ENCODE measurements at places on chromosomes 12 and 14. TPM values are rescaled to one million over a fixed set of nuclear protein-coding genes. Genes with fewer than 3 reads are reported as not detected.

- DNase-seq, result no peak
Measured at GRCh38 chr12:24696800-24697199, 252.1 kb downstream of the BCAT1 start.

PAPOLA gene
- total RNA-seq, result 164 TPM

- DNase-seq, result no peak
Measured at GRCh38 chr12:114361545-114361944, 44.4 kb downstream of the TBX5 start.

TOMM20L gene
- total RNA-seq, result not detected

- no peak for DNase-seq
Measured at GRCh38 chr14:95313190-95313589, 6.5 kb downstream of the CLMN start.

DNA sequence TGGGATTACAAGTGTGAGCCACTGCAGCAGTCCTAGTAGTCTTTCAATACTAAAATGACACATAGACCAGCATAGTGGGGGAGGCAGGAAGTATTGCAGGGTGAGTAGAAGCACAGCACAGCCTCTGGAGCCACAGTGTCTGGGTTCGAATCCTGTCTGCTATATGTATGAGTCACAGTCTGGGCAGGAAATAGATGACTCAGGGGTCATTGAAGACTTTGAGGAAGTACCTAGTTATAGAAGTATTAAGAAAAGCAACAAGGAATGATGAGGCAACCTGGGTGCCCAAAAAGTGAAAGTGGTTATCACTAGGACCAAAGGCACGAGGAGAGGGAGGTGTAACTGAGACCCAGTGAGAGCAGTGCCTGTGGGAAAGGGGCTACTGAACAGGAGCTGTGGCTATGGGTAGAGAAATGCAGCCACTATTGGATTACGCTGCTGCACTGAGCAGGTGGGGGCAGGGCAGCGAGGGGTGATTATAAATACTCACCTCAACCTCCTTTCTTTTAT lies 124.0 kb downstream of the PDE3A start:
- DNase-seq, result peak; percentile 58

DNA sequence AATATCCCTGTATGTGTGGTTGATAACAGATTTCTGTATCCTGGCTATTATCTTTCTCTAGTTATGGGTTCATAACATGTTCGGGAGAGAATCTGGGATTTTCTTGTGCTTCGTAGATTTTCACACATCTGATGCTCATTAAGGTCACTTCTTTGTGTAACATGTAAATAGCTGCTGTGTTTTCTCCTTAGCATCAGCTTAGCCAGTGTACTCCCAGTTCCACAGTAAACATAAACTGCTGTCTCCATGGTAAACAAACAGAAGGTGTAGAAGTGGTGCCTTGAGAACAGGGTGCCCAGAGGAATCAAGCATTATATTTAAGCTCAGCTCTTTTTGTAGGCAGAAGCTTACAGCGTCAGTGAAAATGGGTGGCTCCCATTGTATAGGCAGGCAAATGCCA lies 88.0 kb downstream of the ANO6 start:
- DNase-seq, result no peak

DDX11 gene
- total RNA-seq, result 12.8 TPM

DNA sequence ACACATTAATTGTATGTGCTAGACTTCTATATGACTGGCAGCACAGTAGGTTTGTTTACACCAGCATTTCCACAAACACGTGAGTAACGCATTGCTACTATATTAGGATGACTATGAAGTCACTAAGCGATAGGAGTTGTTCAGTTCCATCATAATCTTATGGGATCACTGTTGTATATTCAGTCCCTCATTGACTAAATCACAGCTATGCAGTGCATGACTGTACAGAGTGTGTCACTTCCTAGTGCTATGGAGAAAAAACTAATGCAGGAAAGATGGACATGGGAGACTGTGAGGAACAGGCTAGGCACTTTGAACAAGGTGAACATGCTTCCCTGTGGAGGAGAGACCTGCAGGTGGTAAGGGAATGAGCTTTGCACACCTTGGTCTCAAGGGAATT lies 259.8 kb downstream of the NUAK1 start:
- no peak for DNase-seq

DNA sequence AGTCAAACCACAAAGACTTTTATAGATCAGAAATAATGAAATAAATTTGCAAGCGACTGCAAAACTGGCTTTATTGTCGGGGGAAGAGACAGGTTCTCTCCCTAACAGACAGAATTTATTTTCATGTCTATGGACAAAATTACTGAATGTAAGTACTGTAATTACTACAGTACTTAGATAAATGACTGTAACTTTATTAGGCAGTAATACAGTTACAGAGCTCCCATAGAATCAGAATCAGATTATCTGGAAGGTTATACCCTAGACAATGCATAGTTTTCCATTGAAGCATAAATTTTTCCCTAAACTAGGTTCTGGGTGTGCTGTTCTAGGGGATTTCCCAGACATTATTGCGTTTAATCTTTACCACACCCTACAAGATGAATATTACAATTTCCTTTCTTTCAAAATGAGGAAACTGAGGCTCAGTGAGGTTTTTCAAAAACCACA lies 114.2 kb downstream of the C12orf75 start:
- DNase-seq, result peak; percentile 60

DNA sequence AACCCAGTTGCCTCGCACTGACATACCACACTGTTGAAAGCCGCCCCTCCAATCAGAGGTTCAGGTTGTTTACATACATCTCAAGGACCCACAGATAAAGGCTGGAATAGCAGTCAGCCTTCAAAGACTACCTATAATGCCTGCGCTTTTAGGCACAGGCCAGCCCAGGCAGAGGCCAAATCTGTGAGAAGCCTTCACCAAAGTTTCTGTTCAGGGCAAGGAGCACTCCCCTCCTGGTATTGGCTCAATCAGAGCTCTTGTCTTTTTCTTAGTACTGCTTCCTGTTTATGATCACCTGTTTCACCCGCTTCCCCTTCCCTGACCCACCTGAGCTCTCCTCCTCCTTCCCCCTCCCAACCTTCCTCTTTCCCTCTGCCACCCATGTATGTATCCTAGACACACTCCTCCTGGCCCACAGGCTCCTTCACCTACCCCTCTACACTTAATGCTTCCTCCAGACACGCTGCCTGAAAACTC lies 34.8 kb downstream of the DUSP16 start:
- no peak for DNase-seq

DNA sequence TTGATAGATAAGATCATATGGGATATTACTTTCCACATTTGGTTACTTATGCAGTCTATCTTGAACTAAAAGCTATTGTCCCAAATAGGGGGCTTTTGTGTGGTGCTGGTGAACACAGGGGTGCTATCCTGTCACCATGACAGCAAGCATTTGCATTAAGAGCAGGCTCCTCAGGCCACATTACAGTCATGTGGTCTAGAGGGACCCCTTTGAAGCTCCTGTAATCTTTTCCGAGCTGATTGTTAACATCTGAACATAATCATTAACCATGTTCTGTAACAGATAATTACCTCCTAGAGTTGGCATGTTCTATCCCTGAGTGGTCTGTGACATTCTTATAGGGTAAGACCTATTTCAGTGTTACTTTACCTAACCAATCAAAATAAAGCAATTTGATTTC lies 178.8 kb downstream of the KTN1 start:
- no peak for DNase-seq

GRCh38 chr12:53179687-53180219 lies 769 bp upstream of the ZNF740 start:
- no peak for DNase-seq

DNA sequence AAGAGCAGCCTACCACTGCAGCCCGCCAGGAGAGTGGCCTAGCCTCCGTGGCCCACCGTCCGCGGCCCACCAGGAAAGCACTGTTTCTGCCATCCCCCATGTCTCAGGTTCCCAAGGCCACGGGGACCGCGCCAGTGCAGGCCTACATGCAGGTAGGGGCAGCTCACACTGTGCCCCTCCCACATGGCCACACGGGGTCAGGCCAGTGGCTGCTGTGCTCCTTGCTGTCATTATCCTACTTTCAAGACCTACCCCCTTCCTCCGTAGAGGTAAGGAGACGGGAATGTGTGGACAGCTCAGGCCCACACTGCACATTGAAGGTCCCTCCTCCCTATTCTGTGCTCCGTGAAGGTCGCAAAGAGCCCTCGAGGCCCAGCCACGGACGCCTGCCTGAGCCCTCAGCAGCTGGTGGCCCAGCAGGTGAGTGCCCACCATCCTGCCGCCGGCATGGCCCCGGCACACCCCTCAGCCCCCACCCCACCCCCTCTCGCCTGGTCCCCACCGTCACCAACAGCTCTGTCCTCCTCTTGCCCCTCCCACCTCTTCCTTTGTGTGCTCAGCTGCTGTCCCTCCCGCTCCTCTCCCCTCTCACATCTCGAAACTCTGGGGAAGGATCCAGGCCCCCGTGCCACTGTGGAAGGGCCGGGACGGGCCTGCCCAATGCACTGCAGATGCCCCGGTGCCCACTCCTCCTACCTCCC lies 10.0 kb downstream of the DDX51 start:
- DNase-seq, result no peak

- no peak for DNase-seq
Measured at GRCh38 chr12:70045514-70045913, 197.7 kb upstream of the CNOT2 start.

DTD2 gene
- total RNA-seq, result 24.7 TPM

NTN4 gene
- 22.6 TPM for total RNA-seq

- no peak for DNase-seq
Measured at GRCh38 chr12:5771756-5772155, 173.3 kb downstream of the ANO2 start.

IQSEC3 gene
- total RNA-seq, result 0.46 TPM

GRCh38 chr12:131915000-131915689 lies 13.9 kb upstream of the PUS1 start:
- DNase-seq, result no peak

- DNase-seq, result no peak
Measured at GRCh38 chr12:3745152-3745551, 7.8 kb downstream of the CRACR2A start.

- DNase-seq, result no peak
Measured at GRCh38 chr12:46265102-46265501, 3.7 kb downstream of the SLC38A1 start.

GRCh38 chr14:100777818-100778525 lies 47.9 kb upstream of the MEG3 start:
- no peak for DNase-seq

RNASE7 gene
- not detected for total RNA-seq

GRCh38 chr12:22334410-22335100 lies at the start of gene ST8SIA1:
Gene ST8SIA1, minus strand, starts transcription at chr12:22334707. Its CDS starts 475 bp downstream, at chr12:22334232.
- DNase-seq, result no peak

- DNase-seq, result no peak
Measured at GRCh38 chr14:75515629-75515996, 6.7 kb upstream of the BATF start.

GRCh38 chr14:97718886-97719442 lies 921.8 kb downstream of the VRK1 start:
- DNase-seq, result no peak

MAP1LC3B2 gene
- 5.2 TPM for total RNA-seq

GRCh38 chr14:98592611-98593170 lies 679.3 kb downstream of the BCL11B start:
- DNase-seq, result no peak

- no peak for DNase-seq
Measured at GRCh38 chr12:120324841-120325417, 2.6 kb downstream of the PLA2G1B start.

- no peak for DNase-seq
Measured at GRCh38 chr14:64974563-64974962, 2.4 kb upstream of the RAB15 start.

GRCh38 chr12:102051431-102051965 lies 10.3 kb downstream of the WASHC3 start:
- DNase-seq, result no peak

DNA sequence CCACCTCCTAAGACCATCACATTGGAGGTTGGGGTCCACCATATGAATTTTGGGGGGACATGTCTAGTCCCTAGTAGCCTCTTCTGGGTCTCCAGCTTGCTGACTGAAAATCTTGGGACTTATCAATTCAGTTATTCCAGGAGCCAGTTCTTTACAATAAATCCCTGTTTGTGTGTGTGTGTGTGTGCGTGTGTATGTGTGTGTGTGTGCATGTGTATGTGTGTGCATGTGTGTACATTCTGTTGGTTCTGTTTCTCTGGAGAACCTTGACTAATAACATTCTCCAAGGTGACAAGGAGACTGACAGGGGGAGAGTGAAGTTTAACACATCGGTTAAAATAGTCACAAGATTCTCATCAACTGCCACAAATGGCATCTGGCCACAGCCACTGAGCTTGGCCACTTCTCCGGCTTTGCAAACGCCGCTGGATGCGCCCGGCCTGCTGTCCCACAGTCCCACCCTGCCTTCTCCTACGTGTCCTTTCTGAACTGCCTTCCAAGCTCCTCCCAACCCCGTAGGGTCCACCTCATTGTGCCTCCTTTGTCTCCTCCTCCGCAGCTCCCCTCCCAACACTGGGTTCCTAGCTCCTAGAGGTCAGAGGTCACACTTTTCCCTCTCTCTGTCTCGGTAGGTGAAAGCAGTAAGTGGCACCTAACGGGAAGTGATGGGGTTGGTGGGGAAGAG lies 88.1 kb upstream of the DIO3 start:
- DNase-seq, result no peak

DNA sequence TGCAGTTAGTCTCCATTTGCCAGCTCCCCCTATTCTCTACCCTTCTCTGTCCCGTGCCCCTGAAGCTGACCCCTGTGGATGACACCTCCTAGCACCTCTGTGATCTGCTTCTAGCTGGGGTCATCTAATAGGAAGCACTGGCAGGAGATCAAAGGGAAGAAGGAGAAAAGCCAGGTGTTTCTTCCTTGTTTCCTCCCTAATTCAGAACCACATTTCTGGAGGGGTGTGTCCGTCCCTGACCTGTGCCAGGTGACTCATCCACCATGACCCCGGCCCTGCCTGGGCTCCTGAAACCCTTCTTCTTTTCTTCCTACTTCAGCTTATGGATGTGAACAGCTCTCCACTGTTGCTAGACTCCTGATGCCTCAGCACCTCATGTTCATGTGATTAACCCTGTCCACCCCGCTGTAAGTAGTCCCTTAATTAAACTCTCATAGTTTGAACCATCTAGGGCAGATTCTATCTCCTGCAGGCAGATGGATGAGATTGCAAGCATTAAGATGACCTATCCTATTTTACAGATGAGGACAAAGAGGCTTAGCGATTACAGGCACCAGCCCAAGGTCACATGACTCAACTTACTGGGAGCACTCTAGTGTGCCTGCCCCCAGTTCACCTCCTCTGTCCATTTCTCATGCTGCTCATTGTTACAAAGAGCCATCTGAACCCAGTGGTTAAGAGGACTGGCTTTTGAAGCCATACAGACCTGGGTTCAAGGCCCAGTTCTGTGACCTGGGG lies 770.5 kb downstream of the MED13L start:
- DNase-seq, result no peak

GRCh38 chr12:63820427-63820826 lies 24.1 kb upstream of the SRGAP1 start:
- DNase-seq, result no peak

DNA sequence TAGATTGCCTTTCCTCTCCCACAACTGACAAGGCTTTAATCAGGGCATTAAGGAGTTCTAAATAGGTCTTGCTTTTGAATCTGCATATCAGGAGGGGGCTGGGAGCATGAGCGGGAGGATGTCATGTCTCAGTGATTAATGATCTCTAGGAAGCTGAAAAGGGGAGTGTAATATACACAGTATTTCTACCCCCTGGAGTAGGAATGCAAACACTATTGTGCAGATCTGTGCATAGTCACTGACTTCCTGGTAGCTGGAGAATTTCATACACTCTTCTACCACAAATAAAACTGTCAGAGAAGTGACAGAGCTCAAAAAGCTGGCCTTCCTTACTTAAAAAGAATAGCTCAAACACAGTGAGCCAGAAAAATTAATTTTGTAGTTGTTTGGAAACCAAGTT lies 65.8 kb downstream of the RIC8B start:
- DNase-seq, result peak; percentile 77

KRT5 gene
- 0.25 TPM for total RNA-seq

- no peak for DNase-seq
Measured at GRCh38 chr14:68631394-68632053, 161.3 kb downstream of the ZFP36L1 start.

GRCh38 chr14:66104486-66104885 lies 381.7 kb upstream of the CCDC196 start:
- no peak for DNase-seq
